Diencephalon (tissue), 1 donor: ENCODE measurements at places on chromosomes 13 and 19. TPM values are rescaled to one million over a fixed set of nuclear protein-coding genes. Genes with fewer than 3 reads are reported as not detected.

Gene MEIOSIN
- not detected for total RNA-seq

Gene KLK12
- total RNA-seq: not detected

Gene DNM2
- 50.3 TPM for total RNA-seq

Gene PLA2G4C
- 22.6 TPM for total RNA-seq

Gene C1QTNF9
- 0.23 TPM for total RNA-seq

Gene CBARP
- 12.9 TPM for total RNA-seq

Gene FKRP
- total RNA-seq: 18.2 TPM

Gene CEACAM6
- total RNA-seq: under 0.01 TPM

Gene SWSAP1
- total RNA-seq: 1.2 TPM

Gene C5AR1
- 0.46 TPM for total RNA-seq

Gene ACP7
- not detected for total RNA-seq

Gene CARD8
- 30.7 TPM for total RNA-seq

Gene ZNF563
- 2.3 TPM for total RNA-seq

Gene CLEC17A
- 0.46 TPM for total RNA-seq

Gene GTF3A
- total RNA-seq: 96.0 TPM

Gene LILRA2
- total RNA-seq: 0.46 TPM

Gene SIGLEC10
- 3.0 TPM for total RNA-seq

Gene WDR88
- total RNA-seq: not detected
